Hematopoietic multipotent progenitor cell treated with erythropoietin and hydrocortisone succinate and interleukin-3 and kit ligand, for 17 days (in vitro differentiated cells): ENCODE measurements at places on chromosomes 7 and 10.

DNA sequence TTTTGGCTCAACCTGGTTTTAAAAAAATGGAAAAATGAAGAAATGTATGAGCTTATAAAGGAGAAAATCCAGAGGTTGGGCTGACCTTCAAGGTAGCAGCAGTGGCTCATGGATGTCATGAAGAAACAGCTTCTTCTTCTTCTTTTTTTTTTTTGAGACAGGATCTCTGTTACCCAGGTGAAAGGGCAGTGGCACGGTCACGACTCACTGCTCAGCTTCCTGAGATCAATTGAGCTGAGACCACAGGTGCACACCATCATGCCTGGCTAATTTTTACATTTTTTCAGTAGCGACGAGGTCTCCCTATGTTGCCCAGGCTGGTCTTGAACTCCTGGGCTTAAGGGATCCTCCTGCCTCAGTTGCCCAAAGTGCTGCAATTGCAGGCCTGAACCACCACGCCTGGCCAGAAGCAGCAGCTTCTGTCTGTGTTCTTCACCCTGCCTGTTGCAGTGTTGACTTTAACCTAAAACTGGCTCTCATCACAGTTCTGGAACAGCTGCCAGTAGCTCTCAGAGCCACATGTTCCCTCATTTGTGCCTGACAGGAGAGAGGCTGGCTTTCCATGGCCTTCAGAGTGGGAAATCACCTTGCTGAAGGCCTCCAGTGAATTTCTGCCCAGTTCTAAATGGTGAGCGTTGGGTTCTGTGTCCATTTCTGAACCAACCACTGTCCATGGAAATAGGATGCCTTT is 117.7 kb downstream of the PFKFB3 start:
- DNase-seq = no peak

DNA sequence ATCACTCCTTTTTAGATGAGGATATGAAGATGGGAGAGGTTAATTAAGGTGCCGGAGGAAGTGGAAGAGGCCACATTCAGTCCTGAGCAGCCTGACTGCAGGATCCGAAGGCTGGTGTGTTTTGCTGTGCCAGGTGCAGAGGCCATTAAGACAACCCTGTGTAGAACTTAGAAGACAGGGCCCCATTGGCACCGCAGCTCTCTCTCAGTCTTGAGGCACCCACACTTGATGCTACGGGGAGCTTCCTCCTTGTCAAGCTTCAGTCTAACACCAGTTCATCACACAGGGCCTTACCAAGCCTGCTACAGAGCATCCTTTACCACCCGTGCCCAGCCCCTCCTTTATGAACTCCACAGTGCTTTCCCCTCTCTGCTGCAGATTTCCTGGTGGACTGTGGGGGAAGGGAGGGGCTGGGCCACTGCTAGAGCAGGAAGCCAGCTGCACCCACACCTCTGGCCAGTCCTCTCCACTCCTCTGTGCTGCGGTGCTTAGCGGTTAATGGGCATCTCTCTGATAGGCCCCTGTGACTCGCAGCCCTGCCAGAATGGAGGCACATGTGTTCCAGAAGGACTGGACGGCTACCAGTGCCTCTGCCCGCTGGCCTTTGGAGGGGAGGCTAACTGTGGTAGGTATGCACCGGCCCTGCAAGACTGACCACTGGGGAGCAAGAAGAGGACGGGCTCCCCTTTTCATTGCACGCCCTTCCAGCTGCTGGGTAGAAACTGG is 45.5 kb downstream of the VWA2 start:
- no peak for DNase-seq

DNA sequence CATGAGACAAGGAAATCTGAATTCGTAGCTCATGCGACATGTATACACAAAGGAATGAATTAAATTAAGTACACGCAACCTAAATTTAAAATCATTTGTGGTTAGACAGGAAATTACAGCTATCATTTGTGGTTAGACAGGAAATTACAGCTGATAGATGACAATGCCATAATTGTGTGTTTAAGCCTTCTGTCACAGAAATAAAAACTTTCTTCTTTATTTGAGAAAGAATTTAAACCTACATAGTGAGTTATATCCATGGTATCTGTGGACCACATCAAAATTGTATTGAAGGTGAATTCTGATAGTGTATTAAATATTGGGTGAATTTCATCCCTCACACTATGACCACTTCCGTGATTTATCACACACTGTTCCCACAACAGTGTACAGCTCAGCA is 362.9 kb downstream of the MAGI2 start:
- no peak for DNase-seq

- DNase-seq = no peak
Measured at GRCh38 chr7:151658778-151659177, 139.1 kb upstream of the RHEB start.

DNA sequence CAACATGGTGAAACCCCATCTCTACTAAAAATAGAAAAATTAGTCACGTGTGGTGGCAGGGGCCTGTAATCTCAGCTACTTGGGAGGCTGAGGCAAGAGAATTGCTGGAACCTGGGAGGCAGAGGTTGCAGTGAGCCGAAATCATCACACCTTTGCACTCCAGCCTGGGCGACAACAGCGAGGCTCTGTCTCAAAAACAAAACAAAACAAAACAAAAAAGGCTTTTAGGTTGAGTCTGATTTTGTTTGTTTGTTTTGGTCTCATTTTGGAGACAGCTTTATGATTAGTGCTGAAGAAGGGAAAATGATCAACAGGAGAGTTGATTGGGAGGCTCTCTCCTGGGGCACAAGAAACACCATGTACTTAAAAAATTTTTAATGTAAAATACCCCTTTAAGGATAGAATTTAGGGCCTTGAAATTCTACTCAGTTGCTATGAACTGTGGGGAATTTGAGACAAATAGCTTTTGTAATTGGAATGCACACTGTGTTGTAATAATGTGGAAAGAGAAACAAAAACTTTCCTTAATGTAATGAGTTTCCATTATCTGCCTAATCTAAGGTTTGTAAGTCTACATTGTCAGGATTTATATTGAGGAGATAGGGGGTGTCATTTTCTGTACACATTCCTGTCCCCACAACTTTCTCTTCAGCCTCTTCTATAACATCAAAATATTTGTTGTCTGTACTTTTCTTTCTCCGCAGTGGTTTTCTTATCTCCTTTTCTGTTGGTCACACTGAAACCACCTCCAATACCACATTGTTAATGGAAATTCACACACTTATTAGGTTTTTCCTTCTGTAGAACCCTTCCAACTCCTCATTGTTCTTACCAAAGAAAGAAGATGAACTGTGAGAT is 41.3 kb downstream of the ARID5B start:
- no peak for DNase-seq

- no peak for DNase-seq
Measured at GRCh38 chr7:150335108-150335773, 6.2 kb downstream of the RARRES2 start.

GRCh38 chr10:69893271-69893900 is 91.7 kb downstream of the COL13A1 start:
- no peak for DNase-seq

- no peak for DNase-seq
Measured at GRCh38 chr7:8371742-8372141, 61.7 kb upstream of the NXPH1 start.

- no peak for DNase-seq
Measured at GRCh38 chr7:111796671-111797070, 234.4 kb upstream of the IMMP2L start.
